Tibial nerve (tissue), 4 donors: ENCODE measurements at places on chromosomes 2 and 18. TPM values are rescaled to one million over a fixed set of nuclear protein-coding genes. Genes with fewer than 3 reads are reported as not detected.

Gene IL37
- total RNA-seq, result not detected

DNA sequence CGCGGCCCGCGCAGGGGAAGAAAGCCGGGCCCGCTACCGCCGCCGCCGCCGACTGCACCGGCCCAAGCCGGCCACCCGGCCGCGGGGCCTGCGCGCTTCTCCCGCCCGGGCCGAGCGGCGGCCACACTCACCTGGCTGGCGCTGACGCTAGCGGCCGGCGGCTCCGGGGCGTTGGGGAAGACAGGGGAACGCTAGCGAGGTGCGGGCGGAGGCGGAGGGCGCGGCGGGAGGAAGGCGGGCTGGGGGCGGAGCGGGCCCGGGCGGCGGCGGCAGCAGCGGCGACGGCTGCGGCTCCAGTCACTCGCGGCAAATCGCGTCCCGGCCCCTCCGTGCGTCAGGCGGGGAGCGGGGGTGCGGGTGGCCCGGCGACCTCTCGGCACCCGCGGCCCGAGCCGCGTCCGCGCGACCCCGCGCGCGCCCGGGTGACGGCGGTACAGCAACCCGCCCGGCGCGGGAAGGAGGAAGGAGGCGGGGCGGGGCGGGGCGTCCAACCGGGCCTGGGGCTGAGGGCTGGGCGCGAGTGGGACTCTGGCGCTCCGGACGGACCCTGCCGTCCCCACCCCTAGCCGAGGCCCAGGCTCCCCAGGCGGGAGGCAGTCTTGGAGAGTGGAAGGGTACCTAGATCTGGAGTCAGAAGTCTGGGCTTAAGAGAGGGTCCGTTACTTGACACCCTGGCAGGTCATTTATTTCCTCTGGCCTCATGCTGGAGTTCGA lies at the start of gene SESTD1:
Gene SESTD1 (minus strand): TSS at position 465 of the 714 bp plus-strand sequence. CDS start 72,991 bp downstream, outside the sequence.
- no peaks in the 10 kb centered on the region for H3K27me3 ChIP-seq
- peak; percentile 64 for DNase-seq
- H3K36me3 ChIP-seq, result no peaks in the 10 kb centered on the region
- H3K27ac ChIP-seq, result peak within 1 kb of the TSS; percentile 84
- H3K4me1 ChIP-seq, result no peaks in the 10 kb centered on the region
- peak within 1 kb of the TSS; percentile 74 for H3K4me3 ChIP-seq

Gene C2orf80
- total RNA-seq, result not detected

Gene C1QL2
- total RNA-seq, result not detected

Gene SERPINB3
- not detected for total RNA-seq

DNA sequence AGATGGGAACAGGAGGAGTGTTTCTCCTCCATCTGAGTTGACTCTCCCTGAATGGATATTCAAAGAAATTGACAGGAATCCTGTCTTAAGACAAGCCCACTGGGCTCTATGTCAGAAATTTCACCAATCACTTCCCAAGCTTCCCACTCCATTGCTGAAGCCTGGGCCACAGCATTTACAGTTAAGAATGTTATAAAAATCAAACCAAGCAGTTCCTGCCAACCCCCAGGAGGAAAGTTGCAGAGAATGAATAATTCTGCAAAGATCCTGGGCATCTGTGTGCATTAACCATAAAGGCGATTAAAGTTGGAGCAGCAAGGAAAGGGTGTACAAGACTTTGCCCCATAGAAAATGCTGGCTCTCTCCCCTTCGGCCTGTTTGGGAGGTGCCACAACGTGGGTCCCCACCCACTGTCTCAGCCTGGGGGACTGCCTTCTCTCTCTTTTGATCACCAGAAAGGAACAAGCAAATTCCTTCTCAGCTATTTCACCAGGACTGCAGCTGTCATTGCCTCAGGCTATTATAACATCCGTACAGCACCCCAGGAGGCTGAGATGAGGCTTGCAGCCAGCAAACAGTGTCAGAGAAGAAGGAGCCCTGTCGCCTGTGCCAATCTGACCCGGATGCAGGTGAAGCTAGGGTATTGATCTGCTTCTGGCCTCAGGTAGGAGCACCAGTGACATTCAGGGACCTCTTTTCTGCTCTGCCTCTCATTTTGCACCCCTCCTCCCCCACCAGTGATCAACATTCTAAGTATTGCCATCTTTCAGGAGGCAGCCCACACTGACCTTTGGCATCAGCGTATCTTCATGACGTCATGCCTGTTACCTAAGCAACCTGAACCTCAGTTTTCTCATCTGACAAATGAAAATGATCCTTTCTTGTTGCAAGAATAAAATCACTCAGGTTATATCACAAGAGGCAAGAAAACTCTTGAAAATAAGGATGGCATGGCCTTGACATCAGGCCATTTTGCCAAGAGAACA lies 219.0 kb downstream of the SH3BP4 start:
- no peak overlapping the region for H3K4me3 ChIP-seq
- peaks cover 11% of the 10 kb centered on the region for H3K4me1 ChIP-seq
- H3K27ac ChIP-seq, result no peak overlapping the region
- H3K36me3 ChIP-seq, result no peaks in the 10 kb centered on the region
- no peak for DNase-seq

DNA sequence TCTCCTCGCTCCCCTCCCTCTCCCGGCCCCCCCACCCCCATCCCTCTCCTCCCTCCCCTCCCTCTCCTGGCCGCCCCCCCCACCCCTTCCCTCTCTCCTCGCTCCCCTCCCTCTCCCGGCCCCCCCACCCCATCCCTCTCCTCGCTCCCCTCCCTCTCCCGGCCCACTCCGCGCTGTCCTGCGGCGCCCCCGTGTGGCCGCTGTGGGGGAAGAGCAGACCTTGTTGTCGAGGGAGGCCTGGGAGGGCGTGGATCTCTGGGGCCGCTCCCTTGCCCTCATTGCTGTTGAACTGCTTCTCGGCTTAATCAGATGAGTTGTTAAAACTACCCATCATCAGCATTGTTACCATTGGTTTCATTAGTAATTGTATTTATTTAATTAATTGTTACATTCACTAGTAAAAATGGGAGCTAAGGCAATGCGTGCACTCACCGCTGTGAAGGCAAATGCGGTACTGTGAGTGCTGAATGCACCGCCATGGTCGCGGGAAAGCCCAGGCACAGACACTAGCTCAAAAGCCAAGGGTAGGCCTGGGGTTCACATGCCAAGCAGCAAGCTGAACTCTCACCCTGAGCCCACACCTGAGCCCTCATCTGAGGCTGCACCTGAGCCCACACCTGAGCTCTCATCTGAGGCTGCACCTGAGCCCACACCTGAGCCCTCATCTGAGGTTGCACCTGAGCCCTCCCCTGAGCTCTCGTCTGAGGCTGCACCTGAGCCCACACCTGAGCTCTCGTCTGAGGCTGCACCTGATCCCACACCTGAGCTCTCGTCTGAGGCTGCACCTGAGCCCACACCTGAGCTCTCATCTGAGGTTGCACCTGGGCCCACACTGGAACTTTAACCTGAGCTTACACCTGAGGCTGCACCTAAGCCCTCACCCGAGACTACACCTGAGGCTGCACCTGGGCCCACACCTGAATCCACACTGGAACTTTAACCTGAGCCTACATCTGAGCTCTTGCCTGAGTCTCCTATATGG lies 8.8 kb downstream of the RTP5 start:
- peaks cover 5% of the 10 kb centered on the region for H3K4me1 ChIP-seq
- H3K27me3 ChIP-seq, result no peaks in the 10 kb centered on the region
- H3K27ac ChIP-seq, result no peak overlapping the region
- peak; percentile 74 for DNase-seq

GRCh38 chr2:147865560-147865959 lies 20.7 kb downstream of the ACVR2A start:
- DNase-seq, result no peak
- no peaks in the 10 kb centered on the region for H3K27me3 ChIP-seq
- no peaks in the 10 kb centered on the region for H3K4me1 ChIP-seq
- no peaks in the 10 kb centered on the region for H3K36me3 ChIP-seq
- H3K4me3 ChIP-seq, result no peak overlapping the region
- H3K27ac ChIP-seq, result no peak overlapping the region

DNA sequence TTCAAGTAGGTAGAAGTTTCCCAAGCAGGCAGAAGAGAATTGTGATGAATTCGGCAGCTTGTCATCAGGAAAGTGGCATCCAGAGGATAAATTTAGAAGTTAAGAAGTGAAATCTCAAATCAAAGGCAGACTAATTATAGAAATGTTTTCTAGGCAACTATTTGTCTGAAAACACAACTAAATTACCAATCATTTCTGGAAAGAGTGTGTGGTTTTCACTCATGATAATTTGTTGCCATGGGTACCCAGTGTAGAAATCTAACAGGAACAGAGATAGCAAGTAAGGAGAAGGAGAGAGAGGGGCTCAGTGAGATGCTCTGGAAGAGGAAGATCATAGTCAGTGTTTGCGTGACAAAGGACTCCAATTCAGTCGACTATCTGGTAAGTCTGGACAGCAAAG lies 208.1 kb downstream of the NCKAP5 start:
- no peaks in the 10 kb centered on the region for H3K4me1 ChIP-seq
- H3K4me3 ChIP-seq, result no peak overlapping the region
- H3K27ac ChIP-seq, result no peak overlapping the region
- H3K36me3 ChIP-seq, result no peaks in the 10 kb centered on the region

Gene MC5R
- total RNA-seq, result not detected

DNA sequence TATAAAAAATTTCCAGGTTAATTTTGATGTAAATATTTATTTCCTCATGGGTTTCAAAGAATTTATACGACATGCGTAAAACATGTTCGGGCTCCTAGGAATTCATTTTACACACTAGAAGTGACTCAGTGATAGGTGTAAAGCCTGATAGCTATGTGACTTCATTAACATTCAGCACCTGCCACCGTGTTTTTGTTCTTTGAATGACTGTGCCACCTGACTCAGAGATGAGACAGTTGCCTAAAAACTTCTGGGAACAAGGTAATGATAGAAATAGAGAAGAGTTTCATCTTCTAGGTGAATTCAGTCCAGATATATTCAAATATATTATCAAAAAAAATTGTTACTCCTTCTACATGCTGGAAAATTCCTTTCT lies 10.0 kb downstream of the IL1R2 start:
- no peak for DNase-seq
- H3K4me3 ChIP-seq, result no peak overlapping the region
- H3K27ac ChIP-seq, result no peak overlapping the region
- peaks cover 18% of the 10 kb centered on the region for H3K4me1 ChIP-seq
- H3K36me3 ChIP-seq, result no peaks in the 10 kb centered on the region

Gene MAP3K19
- total RNA-seq, result not detected

Gene CD8A
- total RNA-seq, result not detected

DNA sequence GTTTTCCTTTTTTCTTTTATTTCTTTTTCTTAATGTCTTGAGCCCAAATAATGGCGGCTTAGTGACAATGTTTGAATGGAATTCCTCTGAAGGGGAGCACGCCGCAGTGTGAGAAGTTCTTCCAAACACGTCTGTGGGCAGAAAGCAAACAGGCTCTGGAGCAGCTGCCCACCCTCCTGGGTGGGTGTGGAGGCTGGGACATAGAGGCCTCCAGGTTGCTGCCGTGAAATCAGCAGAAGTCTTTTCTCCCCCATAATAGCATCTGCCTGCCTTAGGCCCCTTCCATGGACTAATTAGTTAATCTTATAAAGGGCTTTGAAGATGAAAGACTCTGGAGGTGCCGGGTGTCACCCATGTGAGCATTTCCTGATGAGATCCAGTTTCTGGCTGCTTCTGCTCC lies 213.9 kb downstream of the SH3RF3 start:
- no peaks in the 10 kb centered on the region for H3K4me1 ChIP-seq
- no peaks in the 10 kb centered on the region for H3K36me3 ChIP-seq
- H3K27ac ChIP-seq, result no peak overlapping the region
- no peak overlapping the region for H3K4me3 ChIP-seq
- no peak for DNase-seq
